Retinal pigment epithelial cell (primary cell): ENCODE measurements at places on chromosomes 6 and 20.

DNA sequence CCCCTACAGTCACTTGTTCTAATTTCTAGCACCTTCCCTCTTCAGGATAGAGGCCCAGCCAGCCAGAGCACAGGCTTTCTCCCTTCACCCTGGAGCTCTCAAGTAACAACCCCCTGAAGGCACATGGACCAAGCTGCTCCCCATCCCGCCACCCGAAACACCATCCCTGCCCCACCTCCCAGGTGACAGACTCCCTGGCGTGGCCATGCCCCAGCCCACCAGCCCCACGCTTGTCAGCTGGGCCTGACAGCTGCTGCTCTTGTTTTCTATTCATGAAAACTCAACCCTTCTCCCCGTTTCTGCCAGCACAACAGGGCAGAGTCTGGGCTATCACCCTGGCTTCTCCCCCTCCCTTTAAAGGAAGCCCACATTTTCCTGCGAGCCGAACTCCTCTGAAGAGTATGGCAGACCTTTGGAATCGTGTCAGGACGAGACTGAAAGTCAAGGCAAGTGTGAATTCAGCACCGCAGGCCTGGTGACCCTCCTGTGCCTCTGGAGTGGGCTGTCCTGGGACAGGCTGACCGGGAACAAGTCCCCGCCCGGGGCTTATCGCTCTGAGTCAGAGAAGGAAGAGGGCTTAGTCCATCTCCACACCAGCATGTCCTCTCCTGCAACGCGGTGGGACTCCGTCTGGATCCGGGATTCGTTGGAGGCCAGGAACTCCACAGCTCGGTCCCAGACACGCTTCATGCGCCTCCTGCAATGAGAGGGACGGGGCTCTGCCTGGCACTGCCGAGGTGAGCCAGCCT is 16.7 kb downstream of the LEMD2 start:
- no peak for DNase-seq

DNA sequence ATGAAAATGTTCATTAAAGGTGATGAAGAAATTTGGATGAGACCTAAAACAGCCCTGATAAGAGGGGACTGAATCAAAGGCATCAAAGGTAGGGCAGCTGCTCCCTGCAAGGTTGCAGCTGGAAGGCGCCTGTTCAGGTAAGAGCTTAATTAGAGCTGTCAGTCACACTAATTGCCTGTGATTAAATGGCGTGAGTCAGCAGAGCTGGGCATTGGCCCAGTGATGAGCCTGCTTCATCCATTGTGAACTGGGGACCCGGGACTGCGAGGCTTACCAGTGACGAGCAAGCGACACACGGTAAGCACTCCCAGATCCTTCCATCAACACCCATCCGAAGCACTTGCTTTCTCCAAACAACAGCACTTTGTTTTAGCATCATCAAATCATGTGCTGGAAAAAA is 621.5 kb upstream of the CDH4 start:
- DNase-seq, result peak; percentile 8

DNA sequence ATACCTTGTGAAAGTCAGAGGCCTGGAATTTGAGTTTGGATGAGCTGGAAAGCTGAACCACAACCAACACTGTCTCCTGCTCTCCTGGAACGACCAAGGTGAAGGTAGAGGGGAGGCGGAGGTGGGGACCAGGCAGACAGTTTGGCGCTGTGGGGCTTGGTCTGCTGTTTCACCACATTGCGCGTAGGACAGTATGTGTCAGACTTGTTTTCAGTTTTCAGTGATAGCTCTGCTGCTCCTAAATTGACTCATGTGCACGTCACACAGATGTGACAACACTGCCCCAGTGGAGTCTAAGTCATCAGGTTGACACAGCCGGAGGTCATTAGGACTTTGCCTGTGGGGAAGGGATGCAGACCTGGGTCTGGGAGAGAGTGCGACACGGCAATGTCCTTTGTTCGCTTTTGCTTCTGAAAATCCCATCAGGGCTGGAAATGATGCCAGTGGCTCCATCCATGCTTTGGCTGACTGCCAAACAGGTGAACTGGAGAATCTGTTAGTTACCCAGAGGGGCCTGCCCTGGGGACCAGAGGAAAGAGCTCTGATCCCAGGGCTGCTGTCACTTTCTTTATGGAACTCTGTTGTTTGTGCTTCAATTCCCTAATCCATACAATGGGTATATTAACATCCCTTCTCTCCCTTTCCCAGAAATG is 255.5 kb downstream of the CDC5L start:
- no peak for DNase-seq

GRCh38 chr6:14968056-14968637 is 277.7 kb upstream of the JARID2 start:
- DNase-seq, result no peak

- no peak for DNase-seq
These were observed 88.4 kb downstream of the COL19A1 start for GRCh38 chr6:69954733-69955132.

- peak; percentile 93 for DNase-seq
These were observed 154.5 kb downstream of the ASCC3 start for GRCh38 chr6:100726666-100727065.

GRCh38 chr6:119190176-119190575 is 111.7 kb upstream of the FAM184A start:
- no peak for DNase-seq

DNA sequence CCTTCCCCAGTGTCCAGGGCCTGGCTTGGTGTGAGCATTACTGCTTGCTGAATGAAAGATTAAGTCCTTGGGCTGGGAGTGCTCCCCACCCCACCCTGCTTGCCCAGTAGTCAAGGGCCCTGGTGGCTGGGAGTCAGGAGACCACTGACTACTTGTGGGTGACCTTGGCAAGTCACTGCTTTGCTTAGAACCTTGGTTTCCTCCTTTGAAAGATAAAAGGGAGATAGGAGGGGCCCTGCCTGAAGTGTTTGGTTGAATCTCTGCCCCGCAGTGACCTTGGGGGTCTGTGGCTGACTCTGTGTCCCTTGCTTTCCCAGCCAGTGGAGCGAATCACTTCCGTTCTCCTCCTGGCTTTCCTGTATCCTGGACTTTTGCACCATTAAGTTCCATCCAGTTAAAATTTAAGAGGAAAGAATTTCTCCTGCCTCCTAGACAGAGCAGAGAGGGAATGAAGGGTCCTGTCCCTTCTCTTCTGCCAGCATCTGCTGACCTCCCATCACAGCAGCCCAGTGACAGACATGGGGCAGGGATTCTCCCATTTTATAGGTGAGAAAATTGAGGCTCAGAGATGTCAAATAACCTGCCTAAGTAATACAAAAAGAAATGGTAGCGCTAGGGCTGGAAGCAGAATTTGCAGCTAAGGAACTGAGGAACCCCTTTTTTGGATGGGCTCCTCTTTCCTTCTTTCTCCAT is 3.5 kb upstream of the EPB41L1 start:
- DNase-seq, result no peak

DNA sequence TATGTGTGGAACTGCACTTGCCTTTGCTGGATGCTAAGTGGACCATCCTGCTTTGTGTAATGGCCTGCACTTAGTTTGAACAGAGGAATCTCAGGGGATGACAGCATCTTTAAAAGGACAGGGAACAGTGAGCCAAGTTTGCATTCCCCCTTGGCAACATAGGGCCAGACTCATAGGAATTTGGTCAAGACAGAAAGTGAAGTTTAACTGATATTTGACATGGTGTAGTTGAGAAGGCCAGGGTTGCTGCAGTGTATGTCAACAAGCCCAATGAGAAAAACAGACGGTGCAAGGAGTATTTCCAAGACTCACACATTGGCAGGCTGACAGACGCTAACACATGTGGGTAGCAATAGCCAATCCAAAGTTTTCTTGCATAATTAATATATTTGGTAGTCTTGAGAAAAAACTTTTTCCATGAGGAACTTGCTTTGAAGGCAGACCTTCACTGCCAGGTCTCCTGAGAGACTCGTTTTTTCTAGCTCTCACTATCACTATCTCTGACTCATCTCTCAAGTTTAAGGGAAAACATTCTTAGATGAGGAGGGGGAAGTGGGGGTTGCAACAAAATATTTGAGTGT is 213.8 kb downstream of the IBTK start:
- DNase-seq, result no peak

DNA sequence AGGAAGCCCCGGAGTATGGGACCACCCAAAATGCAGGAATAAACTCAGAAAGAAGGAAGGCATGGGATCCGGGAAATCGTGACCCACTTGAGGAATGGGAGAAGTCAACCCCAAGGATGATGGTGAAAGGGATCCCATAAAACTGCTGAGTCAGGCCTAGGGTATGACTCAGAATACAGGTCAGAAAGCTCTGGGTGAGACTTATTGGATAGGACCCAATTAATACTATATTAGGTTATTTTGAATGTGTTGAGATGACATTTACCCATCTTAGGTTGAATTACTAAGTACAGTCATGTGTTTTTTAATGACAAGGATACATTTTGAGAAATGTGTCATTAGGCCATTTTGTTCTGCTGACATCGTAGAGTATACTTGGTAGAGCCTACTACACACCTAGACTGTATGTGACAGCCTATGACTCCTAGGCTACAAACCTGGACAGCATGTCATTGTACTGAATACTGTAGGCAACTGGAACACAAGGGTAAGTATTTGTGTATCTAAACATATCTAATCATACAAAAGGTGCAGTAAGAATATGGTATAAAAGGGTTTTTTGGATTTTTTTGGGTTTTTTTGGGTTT is 17.1 kb upstream of the HIVEP1 start:
- DNase-seq, result no peak

DNA sequence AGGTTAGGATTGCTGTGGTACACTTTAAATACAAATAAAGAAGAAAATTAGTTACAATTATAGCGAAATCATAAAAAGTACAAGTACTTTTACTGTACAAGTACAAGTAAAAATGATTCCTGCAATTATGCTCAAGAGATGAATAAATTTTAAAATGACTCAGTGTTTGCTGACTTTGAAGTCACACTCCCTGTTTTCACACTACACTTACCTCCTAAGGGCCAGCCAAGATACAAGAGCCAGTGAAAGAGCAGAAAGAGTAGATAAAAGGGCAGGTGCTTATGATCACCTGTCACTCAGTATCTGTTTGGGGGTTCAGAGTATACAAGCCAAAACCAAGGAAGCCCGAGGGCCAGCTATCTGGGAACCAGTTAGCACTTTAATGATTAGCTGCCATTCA is 41.0 kb upstream of the COL21A1 start:
- no peak for DNase-seq

- no peak for DNase-seq
These were observed 21.5 kb upstream of the SERINC3 start for GRCh38 chr20:44543358-44543757.

DNA sequence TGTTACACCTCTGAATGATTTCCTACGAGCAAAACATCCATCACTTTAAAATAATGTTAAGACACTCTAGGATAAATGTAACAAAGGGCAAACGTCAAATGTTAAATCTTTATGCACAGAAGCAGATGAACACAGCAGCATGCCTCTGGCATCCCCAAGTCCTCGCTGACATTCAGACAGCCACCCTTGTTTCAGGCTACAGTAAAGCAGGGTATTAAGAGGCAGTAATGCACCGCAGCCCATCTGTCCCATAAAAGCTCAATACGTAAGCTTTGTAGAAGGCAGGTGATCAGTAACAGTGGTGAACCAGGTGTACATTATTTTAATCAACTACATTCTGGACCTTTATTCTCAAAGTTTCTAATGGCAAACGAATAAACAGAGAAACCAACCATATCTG is 64.8 kb downstream of the PPP1R3G start:
- no peak for DNase-seq

- DNase-seq, result no peak
These were observed 166.0 kb downstream of the RALGAPA2 start for GRCh38 chr20:20546402-20546801.

GRCh38 chr20:45970646-45971424 is 1.2 kb downstream of the ZNF335 start:
- no peak for DNase-seq

- DNase-seq, result no peak
These were observed 124.7 kb upstream of the GPR6 start for GRCh38 chr6:109853426-109853825.

- DNase-seq, result no peak
These were observed 238.9 kb downstream of the PRL start for GRCh38 chr6:22057962-22058361.

GRCh38 chr20:35283441-35284266 is 918 bp downstream of the EIF6 start:
- DNase-seq, result no peak

GRCh38 chr20:16613954-16614353 is 40.7 kb upstream of the KIF16B start:
- no peak for DNase-seq

GRCh38 chr6:41471064-41471895 is 74.9 kb upstream of the FOXP4 start:
- DNase-seq, result no peak

DNA sequence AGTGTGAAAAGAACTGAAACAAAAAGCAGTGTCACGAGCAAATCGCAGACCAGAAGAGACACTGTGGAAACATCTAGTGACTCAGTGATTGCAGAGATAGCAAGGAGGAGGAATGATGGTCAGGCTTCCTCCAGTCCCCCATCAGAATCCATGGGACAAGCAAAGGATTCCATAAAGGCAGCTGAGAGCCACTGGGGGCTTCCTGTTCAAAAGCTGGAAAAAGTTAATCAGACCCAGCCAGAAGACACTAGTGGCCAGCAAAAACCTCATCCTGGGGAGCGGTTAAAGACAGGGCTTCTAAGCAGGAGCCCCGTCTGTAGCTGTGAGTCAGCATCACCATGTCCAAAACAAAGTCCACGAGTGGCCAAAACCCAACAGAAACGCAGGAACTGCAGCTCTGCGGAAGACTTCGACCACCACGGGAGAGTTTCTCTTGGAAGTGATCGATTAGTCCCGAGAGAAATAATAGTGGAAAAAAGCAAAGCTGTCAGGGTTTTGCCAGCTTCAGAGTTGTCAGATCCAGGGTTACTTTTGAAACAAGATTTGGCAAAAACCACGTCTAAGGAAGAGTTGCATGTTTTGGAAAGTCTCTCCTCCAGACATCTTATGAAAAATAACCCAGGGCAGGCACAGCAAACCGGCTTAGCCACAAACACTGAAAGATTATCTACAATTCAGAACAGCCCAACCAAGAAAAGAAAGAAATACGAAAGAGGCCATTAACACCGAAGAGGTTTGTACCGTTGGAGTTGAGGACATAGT is 51.0 kb downstream of the JAG1 start:
- DNase-seq, result no peak

- no peak for DNase-seq
These were observed 10.7 kb downstream of the PTPRK start for GRCh38 chr6:128509709-128510108.

GRCh38 chr6:41463062-41463930 is 82.9 kb upstream of the FOXP4 start:
- no peak for DNase-seq
